ENCODE measurements at places on chromosomes 6 and 20. TPM values are rescaled to one million over a fixed set of nuclear protein-coding genes. Genes with fewer than 3 reads are reported as not detected.

The SUMO4 gene
- total RNA-seq, result 3.1 TPM

The CUL7 gene
- 33.7 TPM for total RNA-seq

The TBXT gene
- not detected for total RNA-seq

The DLGAP4 gene
- total RNA-seq, result 50.9 TPM

The POU3F2 gene
- total RNA-seq, result 0.22 TPM

The ZBTB2 gene
- total RNA-seq, result 18.1 TPM

The COL11A2 gene
- total RNA-seq, result 1.5 TPM

The HCK gene
- 9.7 TPM for total RNA-seq

The ANGPT4 gene
- 0.46 TPM for total RNA-seq

The LKAAEAR1 gene
- not detected for total RNA-seq

The SAMD5 gene
- total RNA-seq, result 3.7 TPM

The NKAPL gene
- total RNA-seq, result 0.14 TPM

The POPDC3 gene
- total RNA-seq, result 4.9 TPM

The MMP24 gene
- 20.5 TPM for total RNA-seq

The BMP6 gene
- total RNA-seq, result 1.1 TPM

The SPATS1 gene
- total RNA-seq, result not detected

The C2 gene
- 2.9 TPM for total RNA-seq

The SYCP2 gene
- total RNA-seq, result 6.5 TPM

The TFAP2D gene
- total RNA-seq, result 0.19 TPM

The JPH2 gene
- 0.28 TPM for total RNA-seq

The EYS gene
- total RNA-seq, result 2.4 TPM

The KIAA0408 gene
- total RNA-seq, result 41.8 TPM

The ZNF165 gene
- total RNA-seq, result 0.56 TPM

The TIAM2 gene
- 34.0 TPM for total RNA-seq

The SLC22A3 gene
- total RNA-seq, result 0.18 TPM

The HSD17B8 gene
- total RNA-seq, result 11.8 TPM

The DBNDD2 gene
- total RNA-seq, result 10.0 TPM

The PTPRK gene
- total RNA-seq, result 65.0 TPM

The ZSCAN12 gene
- total RNA-seq, result 8.0 TPM

The PXDC1 gene
- total RNA-seq, result 7.2 TPM

The TASP1 gene
- 9.8 TPM for total RNA-seq

The TNF gene
- total RNA-seq, result 3.9 TPM

The BMP2 gene
- 5.5 TPM for total RNA-seq

The MUC22 gene
- 0.26 TPM for total RNA-seq

The ZSCAN16 gene
- 14.9 TPM for total RNA-seq

The LST1 gene
- 0.63 TPM for total RNA-seq

The MCHR2 gene
- total RNA-seq, result 0.21 TPM

The FOXQ1 gene
- total RNA-seq, result not detected

The TSBP1 gene
- 0.41 TPM for total RNA-seq
